ENCODE measurements at places on chromosomes 3 and 15.
A peak's percentile ranks its signal among the peaks of the same experiment; 100 is the strongest.

DNA sequence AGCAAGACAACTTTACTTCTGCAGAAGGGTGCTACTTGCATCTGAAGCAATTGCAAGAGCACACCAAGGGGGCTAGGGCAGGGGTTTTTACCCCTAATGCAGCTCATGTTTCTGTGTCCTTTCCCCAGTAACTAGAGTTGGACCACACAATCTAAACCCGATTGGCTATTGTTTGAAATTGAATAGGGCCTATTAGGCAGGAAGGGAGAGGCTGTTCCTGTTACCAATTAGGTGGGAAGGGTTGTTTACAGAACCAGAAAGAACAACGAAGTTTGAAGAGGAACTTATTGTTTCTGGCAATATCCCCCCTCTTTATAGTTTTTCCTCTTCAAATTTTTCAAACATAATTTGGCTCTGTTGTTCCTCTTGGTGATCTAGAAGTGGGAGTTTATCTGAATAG, 85.5 kb downstream of the CHCHD4 start:
- no peak overlapping the region for H3K27ac ChIP-seq
- H3K4me1 ChIP-seq: no peaks in the 10 kb centered on the region
- no peak for DNase-seq
- peaks cover 8% of the 10 kb centered on the region for H3K27me3 ChIP-seq
- H3K4me3 ChIP-seq: no peak overlapping the region

DNA sequence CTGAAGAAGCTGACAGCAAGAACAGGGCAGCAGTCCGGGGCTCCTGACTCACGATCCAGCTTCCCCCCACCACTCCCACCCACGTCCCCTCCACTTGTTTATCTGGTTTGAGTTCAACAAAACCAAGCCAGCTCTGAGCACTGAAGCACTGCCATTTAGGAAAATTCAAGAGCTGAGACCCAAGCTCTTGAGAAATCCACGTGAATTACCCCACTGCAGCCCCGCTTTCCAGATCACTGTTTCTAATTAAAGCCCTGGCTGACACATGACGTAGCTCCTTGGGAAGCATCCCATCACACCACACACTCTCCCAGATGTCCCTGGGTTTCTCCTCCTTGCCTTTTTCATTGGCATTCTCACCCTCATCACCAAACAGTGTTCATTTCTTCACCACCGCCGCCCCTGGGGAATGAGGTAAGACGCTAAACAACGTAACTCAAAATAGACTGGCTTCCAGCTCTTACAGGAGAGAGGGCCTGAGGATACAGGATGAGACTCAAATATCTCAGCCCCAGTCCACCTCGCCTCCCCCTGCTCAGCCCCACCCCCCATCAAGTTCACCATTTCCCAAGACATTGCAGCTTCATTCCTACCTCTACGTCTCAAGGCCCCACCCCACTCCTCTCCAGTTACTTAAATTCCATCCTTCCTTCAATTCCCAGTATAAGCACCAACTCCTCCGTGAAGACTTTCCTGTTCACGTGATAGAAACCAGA, 95.4 kb downstream of the SRGAP3 start:
- peak overlapping the region; percentile 37 for H3K27ac ChIP-seq
- peak overlapping the region; percentile 4 for H3K4me3 ChIP-seq
- peaks cover 49% of the 10 kb centered on the region for H3K4me1 ChIP-seq
- H3K27me3 ChIP-seq: no peaks in the 10 kb centered on the region

GRCh38 chr3:166455744-166456143, 618.5 kb upstream of the BCHE start:
- H3K36me3 ChIP-seq: no peaks in the 10 kb centered on the region
- no peak overlapping the region for H3K4me3 ChIP-seq
- no peaks in the 10 kb centered on the region for H3K27me3 ChIP-seq

GRCh38 chr15:44668921-44669320, 5.5 kb upstream of the SPG11 start:
- no peak for DNase-seq
- no peak overlapping the region for H3K27ac ChIP-seq
- no peak overlapping the region for H3K4me3 ChIP-seq
- peaks cover 24% of the 10 kb centered on the region for H3K27me3 ChIP-seq
- H3K36me3 ChIP-seq: no peaks in the 10 kb centered on the region

- H3K4me3 ChIP-seq: no peak overlapping the region
- peaks cover 14% of the 10 kb centered on the region for H3K27me3 ChIP-seq
- no peak overlapping the region for H3K27ac ChIP-seq
- H3K36me3 ChIP-seq: no peaks in the 10 kb centered on the region
Observed at GRCh38 chr15:71397377-71397776, 282.1 kb downstream of the THSD4 start.

DNA sequence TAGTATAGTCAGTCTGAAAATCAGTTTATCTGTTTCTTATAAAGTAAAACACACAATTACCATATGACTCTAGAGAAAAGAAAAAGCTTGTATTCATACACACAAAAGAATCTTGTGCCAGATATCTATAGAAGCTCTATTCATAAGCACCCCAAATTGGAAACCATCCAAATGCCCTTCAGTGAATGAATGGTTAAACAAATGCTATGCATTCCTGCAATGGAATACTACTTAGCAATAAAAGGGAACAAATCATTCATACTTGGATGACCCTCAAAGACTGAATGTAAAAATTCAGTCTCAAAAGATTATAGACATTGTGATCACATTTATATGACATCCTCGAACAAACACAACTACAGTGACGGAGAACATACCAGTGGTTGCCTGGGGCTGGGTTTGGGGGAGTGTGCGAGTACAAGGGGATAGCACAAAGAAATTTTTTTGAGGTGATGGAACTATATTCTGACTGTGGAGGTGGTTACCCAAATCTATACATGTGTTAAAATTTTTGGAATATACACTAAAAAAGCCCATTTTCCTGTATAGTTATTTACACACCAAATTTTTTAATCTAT, 680.6 kb downstream of the NTRK3 start:
- H3K4me3 ChIP-seq: no peak overlapping the region
- DNase-seq: no peak
- H3K27me3 ChIP-seq: no peaks in the 10 kb centered on the region
- H3K36me3 ChIP-seq: no peaks in the 10 kb centered on the region
- H3K27ac ChIP-seq: no peak overlapping the region

DNA sequence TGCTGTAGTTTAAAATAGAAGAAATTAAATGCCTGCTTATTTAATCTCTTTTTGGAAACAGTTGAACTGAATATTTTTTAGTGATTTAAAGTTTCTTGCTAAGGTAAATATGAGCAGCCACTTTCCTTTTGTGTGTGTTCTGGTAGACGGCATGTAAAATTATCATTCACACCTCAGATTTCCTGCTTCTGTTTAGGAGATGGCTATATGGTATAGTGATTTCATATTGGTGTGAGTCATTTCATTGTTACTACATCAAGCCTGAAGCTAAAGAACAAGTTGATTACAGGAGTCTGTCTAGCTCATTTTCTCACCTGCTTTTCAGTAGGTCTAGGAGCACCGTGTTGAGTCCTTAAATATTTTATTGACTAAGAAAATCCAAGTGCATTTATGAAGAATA, 2.2 kb downstream of the LRCH3 start:
- no peak for DNase-seq
- no peak overlapping the region for H3K27ac ChIP-seq
- H3K4me3 ChIP-seq: peak overlapping the region; percentile 84
- peaks cover 42% of the 10 kb centered on the region for H3K4me1 ChIP-seq

GRCh38 chr3:122314228-122314876, 10.7 kb upstream of the CSTA start:
- peaks cover 6% of the 10 kb centered on the region for H3K27me3 ChIP-seq
- peaks cover 4% of the 10 kb centered on the region for H3K36me3 ChIP-seq
- no peak for DNase-seq
- no peak overlapping the region for H3K4me3 ChIP-seq
- H3K4me1 ChIP-seq: no peaks in the 10 kb centered on the region

DNA sequence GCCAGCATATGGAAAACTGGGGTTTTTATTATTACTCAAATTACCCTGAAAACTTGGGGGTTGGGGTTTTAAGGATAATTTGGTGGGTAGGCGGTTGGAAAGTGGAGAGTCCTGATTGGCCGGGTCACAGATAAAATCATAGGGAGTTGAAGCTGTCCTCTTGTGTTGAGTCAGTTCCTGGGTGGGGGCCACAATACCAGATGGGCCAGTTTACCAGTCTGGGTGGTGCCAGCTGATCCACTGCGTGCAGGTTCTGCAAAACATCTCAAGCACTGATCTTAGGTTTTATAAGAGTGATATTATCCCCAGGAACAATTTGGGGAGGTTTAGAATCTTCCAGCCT, 4.9 kb upstream of the ZNF662 start:
- DNase-seq: no peak
- peaks cover 25% of the 10 kb centered on the region for H3K27me3 ChIP-seq
- H3K36me3 ChIP-seq: peaks cover 3% of the 10 kb centered on the region
- H3K4me3 ChIP-seq: no peak overlapping the region
- H3K4me1 ChIP-seq: no peaks in the 10 kb centered on the region

- H3K27ac ChIP-seq: no peak overlapping the region
- no peak for DNase-seq
- no peak overlapping the region for H3K4me3 ChIP-seq
Observed at GRCh38 chr15:29203718-29204368, 65.8 kb downstream of the NSMCE3 start.

- no peak overlapping the region for H3K4me3 ChIP-seq
- H3K27ac ChIP-seq: no peak overlapping the region
- H3K36me3 ChIP-seq: no peaks in the 10 kb centered on the region
- DNase-seq: no peak
- H3K27me3 ChIP-seq: peaks cover 4% of the 10 kb centered on the region
- H3K4me1 ChIP-seq: peaks cover 17% of the 10 kb centered on the region
Observed at GRCh38 chr15:60649845-60650548, 171.1 kb upstream of the ICE2 start.

DNA sequence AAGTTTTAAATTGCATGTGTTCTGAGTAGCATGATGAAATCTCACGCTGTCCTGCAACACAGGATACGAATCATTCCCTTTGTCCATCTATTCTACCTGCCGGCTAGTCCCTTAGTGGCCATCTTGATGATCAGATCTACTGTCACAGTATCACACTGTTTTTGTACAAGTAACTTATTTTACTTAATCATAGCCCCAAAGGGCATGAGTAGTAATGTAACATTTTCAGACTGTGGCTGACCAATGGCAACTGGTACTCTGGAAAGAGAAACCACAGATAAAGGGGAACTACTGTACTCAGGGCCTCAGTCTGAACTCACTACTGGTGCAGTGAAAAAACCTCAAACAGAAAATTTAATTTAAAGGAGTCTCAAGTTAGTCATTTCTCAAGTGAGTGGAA, 127.3 kb upstream of the MRPL3 start:
- peaks cover 5% of the 10 kb centered on the region for H3K27me3 ChIP-seq
- H3K4me1 ChIP-seq: no peaks in the 10 kb centered on the region
- no peak overlapping the region for H3K4me3 ChIP-seq
- no peak overlapping the region for H3K27ac ChIP-seq
- no peaks in the 10 kb centered on the region for H3K36me3 ChIP-seq
- no peak for DNase-seq

- no peak overlapping the region for H3K4me3 ChIP-seq
- H3K27ac ChIP-seq: no peak overlapping the region
- H3K27me3 ChIP-seq: peaks cover 29% of the 10 kb centered on the region
- peaks cover 3% of the 10 kb centered on the region for H3K36me3 ChIP-seq
Observed at GRCh38 chr15:34799149-34800101, 4.1 kb upstream of the ACTC1 start.

GRCh38 chr15:57575363-57575762, 16.3 kb upstream of the MYZAP start:
- H3K4me3 ChIP-seq: no peak overlapping the region
- H3K36me3 ChIP-seq: no peaks in the 10 kb centered on the region
- DNase-seq: no peak
- peaks cover 9% of the 10 kb centered on the region for H3K27me3 ChIP-seq
- no peak overlapping the region for H3K27ac ChIP-seq

- H3K4me1 ChIP-seq: peaks cover 20% of the 10 kb centered on the region
- H3K4me3 ChIP-seq: peak overlapping the region; percentile 76
- no peaks in the 10 kb centered on the region for H3K36me3 ChIP-seq
- H3K27ac ChIP-seq: no peak overlapping the region
- DNase-seq: no peak
Observed at GRCh38 chr15:45378913-45379262, 544 bp upstream of the GATM start.

- no peak overlapping the region for H3K27ac ChIP-seq
- DNase-seq: no peak
- no peak overlapping the region for H3K4me3 ChIP-seq
- H3K36me3 ChIP-seq: no peaks in the 10 kb centered on the region
- H3K4me1 ChIP-seq: no peaks in the 10 kb centered on the region
Observed at GRCh38 chr3:24401090-24401810, 93.4 kb downstream of the THRB start.

GRCh38 chr3:156816794-156817645, 9.1 kb upstream of the LEKR1 start:
- DNase-seq: peak; percentile 71
- peak overlapping the region; percentile 93 for H3K4me3 ChIP-seq
- no peaks in the 10 kb centered on the region for H3K36me3 ChIP-seq
- peak overlapping the region; percentile 89 for H3K27ac ChIP-seq

DNA sequence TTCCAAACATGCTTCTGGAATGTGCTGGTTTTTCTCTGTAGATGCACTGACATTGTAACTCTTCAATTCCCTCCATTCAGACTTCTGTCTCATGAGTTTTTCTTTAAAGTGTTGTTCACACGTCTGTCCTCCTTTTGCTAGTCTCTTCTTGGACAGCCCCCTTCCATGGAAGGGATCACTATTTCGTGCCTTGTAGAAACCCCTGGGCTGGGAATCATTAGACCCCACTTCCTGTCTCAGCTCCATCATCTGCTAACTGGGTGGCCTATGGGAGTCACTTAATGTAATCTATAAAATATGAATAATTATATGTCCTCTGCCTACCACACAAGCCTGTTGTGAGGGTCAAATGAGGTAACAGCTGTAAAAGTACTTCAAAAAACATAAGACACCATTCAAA, 110.6 kb downstream of the THSD4 start:
- H3K27me3 ChIP-seq: no peaks in the 10 kb centered on the region
- H3K4me1 ChIP-seq: peaks cover 52% of the 10 kb centered on the region
- no peaks in the 10 kb centered on the region for H3K36me3 ChIP-seq
- DNase-seq: no peak
- H3K4me3 ChIP-seq: no peak overlapping the region

DNA sequence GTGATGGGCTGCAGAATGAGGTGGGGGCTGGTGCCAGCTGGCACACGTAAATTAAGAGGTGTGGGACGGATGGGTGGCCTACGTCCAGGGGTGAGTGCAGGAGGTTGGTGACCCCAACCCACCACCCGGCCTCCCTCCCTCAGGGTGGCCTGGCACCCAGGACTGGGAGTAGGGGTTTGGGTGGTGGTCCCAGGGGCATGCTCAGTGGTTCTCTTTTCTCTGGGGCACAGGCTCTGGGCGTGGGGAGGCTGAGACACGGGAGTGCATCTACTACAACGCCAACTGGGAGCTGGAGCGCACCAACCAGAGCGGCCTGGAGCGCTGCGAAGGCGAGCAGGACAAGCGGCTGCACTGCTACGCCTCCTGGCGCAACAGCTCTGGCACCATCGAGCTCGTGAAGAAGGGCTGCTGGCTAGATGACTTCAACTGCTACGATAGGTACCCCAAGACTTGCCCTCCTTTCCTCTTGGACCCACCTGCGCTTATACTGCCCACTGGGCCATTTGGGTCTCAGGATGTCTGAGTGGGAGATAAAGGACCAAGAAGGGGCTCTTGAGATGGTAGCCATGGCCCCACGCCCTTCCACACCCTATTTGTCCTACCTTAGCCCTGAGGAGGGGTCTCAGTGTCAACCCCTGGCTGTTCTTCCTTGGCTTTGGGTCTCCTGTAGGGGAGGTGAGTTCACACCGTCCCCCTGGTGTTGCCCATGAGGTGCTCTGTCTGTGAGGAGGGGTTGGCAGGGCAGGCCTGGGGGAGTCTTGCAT, 18.9 kb upstream of the EXOG start:
- peaks cover 21% of the 10 kb centered on the region for H3K36me3 ChIP-seq
- no peak for DNase-seq
- peaks cover 16% of the 10 kb centered on the region for H3K4me1 ChIP-seq
- H3K4me3 ChIP-seq: no peak overlapping the region
- no peaks in the 10 kb centered on the region for H3K27me3 ChIP-seq
